Hematopoietic multipotent progenitor cell treated with erythropoietin and hydrocortisone succinate and interleukin-3 and kit ligand, for 6 days (in vitro differentiated cells): ENCODE measurements at places on chromosomes 13 and 19.
A peak's percentile ranks its signal among the peaks of the same experiment; 100 is the strongest.

GRCh38 chr19:46515879-46516350, 20.2 kb upstream of the PNMA8B start:
- DNase-seq, result peak; percentile 75

DNA sequence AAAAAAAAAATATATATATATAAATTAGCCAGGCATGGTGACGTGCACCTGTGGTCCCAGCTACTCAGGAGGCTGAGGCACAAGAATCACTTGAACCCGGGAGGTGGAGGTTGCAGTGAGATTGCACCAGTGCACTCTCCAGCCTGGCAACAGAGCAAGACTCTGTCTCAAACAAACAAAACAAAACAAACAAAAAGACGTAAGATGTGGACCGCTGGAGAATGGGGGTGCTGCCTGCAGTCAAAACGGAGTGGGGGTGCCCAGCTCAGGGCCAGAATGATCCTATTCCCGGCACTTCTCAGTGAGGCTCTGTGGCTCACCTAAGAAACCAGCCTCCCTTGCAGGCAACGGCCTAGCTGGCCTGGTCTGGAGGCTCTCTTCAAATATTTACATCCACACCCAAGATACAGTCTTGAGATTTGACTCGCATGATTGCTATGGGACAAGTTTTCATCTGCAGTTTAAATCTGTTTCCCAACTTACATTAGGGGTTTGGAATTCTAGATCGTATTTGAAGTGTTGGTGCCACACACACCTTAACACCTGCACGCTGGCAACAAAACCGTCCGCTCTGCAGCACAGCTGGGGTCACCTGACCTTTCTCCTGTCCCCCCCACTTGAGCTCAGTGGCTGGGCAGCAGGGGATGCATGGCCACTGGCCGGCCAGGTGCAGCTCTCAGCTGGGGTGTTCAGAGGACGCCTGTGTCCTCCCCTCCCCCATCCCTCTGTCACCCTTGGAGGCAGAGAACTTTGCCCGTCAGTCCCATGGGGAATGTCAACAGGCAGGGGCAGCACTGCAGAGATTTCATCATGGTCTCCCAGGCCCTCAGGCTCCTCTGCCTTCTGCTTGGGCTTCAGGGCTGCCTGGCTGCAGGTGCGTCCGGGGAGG, at the start of gene F7:
Gene F7, plus strand, starts transcription at position 760 of the 889 bp plus-strand sequence. Its CDS starts 51 bp downstream, at position 811.
- DNase-seq, result no peak

GRCh38 chr19:11164296-11164695, 8.7 kb upstream of the SPC24 start:
- DNase-seq, result no peak

DNA sequence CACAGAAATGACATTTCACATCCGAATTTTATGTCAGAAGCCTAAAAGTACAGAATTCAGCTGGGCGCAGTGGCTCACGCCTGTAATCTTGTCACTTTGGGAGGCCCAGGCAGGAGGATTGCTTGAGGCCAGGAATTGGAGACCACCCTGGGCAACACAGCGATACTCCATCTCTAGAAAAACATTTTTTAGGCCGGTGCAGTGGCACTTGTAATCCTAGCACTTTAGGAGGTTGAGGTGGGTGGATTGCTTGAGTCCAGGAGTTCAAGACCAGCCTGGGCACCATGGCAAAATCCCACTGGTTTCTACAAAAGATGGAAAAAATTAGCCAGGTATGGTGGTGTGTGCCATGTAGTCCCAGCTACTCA, 15.3 kb downstream of the NOP53 start:
- no peak for DNase-seq

GRCh38 chr19:2175742-2176141, 12.0 kb downstream of the DOT1L start:
- DNase-seq, result no peak

- DNase-seq, result no peak
These were observed 192.2 kb upstream of the KL start for GRCh38 chr13:32824061-32824460.

DNA sequence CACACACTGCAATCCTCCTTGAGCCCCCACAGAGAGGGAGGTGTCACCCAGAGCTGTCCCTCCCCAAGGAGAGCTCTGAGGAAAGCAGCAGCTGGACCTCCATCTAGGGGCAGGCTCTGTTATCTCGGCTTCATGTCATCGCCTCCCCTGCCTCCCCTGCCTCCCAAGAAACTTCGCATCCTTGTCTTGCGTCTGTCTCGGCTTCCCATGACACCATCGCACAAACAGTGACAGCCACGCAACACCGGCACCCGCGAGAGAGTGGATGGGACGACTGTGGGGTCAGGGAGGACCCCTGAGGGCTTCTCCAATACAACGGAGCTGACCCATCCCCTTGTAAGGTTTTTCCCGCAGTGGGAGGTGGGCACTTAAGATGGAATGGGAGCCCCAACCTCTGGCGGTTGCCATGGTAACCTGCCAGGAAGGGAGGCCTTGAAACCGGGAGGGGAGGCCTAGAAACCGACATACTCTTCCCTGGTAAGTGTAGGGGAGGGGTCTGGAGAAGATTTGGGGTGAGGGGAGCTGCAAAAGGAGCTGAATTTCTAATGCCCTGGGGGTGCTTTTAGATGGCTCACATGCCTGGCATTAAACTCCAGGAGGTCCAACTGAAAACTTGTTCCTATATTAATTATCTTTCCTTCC, 16.3 kb downstream of the TLE2 start:
- DNase-seq, result no peak

DNA sequence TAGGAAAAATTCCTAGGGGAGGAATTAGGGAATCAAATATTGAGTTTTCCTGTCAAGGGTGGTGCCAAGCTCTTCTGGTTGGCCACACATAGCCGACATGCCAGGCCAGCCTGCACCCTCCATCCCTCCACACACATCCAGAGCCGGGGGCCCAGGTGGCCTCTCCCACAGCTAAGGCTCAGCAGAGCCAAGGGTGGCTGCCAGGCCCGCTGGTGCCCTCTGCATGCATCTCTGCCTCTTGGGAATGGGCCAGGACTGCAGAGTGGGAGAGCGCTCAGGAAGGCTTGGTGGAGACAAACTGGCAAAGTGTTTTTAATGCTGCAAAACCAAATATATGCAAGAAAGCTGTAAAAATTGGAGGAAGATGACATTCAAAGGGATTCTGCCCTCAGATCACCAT, 42.7 kb upstream of the GAS6 start:
- DNase-seq, result no peak

DNA sequence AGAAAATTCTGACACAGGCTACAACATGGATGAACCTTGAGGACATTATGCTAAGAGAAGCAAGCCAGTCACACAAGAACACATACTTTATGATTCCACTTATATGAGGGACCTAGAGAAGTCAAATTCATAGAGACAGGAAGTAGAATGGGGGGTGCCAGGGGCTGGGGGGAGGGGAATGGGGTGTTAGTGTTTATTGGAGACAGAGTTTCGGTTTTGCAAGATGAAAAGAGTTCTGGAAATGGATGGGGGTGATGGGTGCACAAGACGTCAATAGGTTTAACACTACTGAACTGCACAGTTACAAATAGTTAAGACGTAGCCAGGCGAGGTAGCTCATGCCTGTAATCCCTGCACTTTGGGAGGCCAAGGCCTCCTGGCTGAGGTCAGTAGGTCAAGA, 3.5 kb upstream of the ZNF787 start:
- no peak for DNase-seq

GRCh38 chr19:52748336-52748950, 13.6 kb upstream of the ZNF611 start:
- DNase-seq, result peak; percentile 66

DNA sequence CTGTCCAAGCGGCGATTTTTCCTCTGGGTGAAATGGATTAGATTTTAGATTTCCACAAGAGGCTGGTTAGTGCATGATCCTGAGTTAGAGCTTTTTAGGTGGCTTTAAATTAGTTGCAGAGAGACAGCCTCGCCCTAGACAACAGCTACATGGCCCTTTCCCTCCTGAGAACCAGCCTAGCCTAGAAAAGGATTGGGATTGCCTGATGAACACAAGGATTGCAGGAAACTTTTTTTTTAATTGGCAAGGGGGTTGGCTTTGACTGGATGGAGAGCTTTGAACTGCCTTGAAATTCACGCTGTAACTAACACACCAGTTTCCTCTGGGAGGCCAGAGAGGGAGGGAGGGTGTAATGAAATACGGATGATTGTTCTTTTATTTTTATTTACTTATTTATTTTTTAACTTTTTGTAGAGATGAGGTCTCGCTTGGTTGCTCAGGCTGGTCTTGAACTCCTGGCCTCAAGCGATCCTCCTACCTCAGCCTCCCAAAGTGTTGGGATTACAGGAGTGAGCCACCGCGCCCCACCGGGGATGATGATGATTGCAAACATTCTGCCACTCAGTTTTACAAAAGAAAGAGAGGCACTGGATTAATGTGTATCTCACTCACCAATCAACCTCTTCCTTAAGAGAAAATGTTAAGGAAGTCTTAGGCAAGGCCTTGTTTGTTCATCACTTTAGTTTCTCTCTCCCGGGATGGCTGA, 1.9 kb downstream of the LDLR start:
- no peak for DNase-seq

- no peak for DNase-seq
These were observed 125.5 kb downstream of the TBC1D4 start for GRCh38 chr13:75356421-75356820.

DNA sequence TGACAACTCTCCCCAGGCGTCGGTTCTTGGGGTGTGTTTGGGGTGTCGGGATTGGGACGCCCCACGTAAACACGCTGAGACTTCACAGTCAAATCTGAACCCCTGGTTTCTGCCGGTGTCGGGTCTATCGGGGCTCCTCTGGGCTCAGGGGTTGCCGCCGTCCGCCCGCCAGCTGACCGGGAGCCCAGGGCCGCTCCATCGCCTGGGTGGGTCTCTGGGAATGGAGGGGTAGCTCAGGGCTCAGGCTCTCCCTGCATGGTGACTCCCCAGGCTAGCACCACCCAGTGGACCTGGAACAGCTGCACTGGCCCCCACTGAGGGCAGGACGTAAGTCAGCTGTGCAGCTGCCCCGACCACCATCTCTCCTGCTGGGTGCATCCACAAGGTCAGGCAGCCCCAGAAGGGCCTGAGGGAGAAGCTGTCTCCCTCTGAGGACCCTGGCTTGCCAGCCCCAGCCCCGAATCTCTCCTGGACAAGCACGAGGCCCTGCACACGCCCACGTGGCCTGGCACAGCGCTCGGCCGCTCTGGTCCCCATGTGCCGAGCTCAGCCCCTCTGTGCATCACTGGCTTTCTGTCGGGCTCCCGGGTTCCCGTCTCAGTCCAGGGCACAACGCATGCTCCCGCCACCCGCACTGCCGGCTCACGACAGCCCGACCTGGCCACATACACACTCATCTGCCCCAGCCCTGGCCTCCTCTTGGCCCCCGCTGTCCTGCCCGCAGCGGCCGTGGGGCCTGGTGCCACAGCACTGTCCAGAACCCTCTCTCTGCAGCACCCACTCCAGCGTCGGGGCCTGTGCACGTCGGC, 6.1 kb downstream of the RNF126 start:
- no peak for DNase-seq

- DNase-seq, result no peak
These were observed 384.8 kb downstream of the SLC7A1 start for GRCh38 chr13:29210676-29211075.

DNA sequence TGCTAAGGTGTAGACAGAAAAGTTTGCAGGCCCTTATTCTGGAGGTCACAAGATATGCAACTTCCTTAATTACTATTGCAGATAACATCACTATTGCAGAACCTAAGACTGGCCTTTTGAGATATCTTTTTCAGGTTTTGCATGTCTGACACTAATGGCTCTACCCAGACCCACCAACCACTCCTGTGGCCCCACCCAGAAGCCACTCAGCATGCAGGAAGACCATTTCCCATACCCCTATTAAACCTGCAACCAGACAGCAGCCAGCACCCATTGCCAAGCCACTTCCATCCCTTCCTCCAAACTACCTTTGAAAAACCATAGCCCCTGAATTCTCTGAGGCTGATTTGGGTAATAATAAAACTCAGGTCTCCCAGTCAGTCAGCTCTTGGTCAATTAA, 297.6 kb downstream of the SLITRK6 start:
- DNase-seq, result peak; percentile 47

DNA sequence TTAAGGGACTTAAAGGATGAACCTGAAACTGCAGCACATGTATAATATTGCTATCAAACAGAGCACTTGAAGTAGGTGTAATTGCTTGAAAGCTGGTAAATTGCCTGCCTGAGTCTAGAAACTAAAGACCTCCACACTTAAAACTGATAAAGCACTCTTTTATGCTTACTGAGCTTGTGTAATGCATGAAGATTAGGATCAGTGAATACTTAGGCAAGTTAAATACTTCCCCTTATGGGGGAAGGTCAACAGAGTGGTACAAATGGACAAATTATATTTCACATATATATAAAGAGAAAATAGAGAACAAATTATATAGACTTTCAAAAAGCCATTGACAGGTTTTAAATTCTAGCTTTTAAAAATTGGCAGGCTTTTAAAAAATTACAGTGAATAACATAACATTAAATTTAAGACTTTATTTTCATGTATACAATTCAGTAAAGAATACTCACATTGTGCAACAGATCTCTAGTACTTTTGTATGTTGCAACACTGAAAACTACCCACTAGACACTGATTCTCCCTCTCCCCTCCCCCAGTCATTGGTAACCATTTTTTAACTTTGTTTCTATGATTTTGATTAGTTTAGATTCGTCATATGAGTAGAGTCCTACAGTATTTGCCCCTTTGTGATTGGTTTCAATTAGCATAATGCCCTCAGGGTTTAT, 23.9 kb downstream of the PIBF1 start:
- DNase-seq, result peak; percentile 74

- peak; percentile 45 for DNase-seq
These were observed 542.3 kb upstream of the ATXN8OS start for GRCh38 chr13:69565334-69565733.

DNA sequence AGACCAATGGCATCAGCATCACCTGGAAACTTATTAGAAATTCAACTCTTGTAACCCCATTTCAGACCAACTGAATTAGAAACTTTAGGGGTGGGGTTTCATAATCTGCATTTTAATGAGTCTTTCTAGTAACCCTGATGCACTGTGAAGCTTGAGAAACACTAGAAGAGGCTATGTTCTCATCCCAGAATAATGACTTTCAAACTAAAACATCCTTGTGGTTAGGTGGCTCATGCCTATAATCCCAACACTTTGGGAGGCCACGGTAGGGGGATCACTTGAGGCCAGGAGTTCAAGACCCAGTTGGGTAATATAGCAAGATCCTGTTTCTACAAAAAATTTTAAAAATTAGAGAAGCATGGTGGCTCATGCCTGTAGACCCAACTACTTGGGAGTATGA, 402.4 kb downstream of the DLEU7 start:
- DNase-seq, result no peak

- DNase-seq, result no peak
These were observed 449.2 kb upstream of the SLC10A2 start for GRCh38 chr13:103515410-103515809.

DNA sequence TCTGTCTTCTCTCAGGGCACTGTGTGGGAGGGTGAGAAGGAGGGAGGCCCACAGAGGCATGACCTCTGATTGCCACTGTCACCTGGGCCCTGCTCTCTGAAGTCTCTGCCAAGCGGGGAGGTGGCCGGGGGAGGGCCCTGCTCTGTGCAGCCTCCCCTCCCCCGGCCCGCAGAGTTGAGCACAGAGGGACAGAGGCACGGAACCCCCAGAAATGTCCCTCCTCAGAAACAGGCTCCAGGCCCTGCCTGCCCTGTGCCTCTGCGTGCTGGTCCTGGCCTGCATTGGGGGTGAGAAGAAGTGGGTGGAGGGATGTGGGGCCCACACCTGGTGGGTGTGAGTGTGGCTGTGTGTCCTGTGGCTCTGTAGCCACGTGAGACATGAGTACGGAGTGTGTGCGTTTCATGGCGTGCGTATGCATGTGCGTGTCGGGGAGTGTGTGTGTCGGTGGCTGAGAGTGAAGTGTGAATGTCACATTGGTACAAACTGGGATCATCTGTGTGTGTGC, at the start of gene APOC4:
Gene APOC4, plus strand, starts transcription at position 171 of the 505 bp plus-strand sequence. Its CDS starts 41 bp downstream, at position 212.
- DNase-seq, result no peak

- peak; percentile 43 for DNase-seq
These were observed 66.3 kb downstream of the TBC1D4 start for GRCh38 chr13:75415694-75416093.

- peak; percentile 68 for DNase-seq
These were observed 5.8 kb upstream of the TMC4 start for GRCh38 chr19:54178581-54179261.
